ENCODE measurements at places on chromosomes 1 and 21.

- DNase-seq = no peak
Observed at GRCh38 chr1:24769656-24770651, 24.7 kb downstream of the CLIC4 start.

DNA sequence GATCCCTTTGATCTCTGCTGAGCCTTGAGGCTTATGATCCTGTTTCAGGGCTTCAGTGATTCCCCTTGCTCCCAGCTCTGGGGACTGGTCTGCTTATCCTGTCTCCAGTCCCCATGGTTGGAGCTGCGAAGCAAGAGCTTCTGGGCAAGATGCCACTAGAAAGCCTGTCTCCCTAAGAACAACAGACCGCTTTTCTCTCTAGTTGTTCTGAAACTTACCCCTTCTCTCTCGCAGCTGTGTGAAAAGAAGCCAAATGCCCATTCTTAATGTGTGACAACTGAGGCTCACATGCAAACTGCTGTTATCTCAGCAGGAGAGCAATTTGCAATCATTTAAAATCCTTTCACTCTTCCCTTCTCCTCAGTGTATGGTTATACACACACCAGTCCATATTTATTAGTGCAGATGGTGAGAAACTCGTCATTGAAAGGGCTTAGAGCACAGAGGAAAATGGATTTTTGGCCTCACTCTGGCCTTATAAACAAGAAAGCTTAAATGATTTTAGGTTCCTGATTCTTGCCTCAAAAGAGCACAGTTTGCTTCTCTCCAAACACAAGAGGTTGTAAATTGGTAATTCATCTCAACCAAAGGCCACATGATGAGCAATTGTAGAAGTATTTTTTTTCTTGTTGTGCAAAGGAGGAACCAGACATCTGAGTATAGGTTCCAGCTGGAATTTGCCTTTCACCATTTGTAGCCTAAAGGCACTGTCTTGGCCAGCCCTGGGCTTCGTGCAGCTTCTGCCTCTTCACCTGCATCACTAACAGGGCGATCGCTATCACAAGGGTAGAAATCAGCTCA lies 179.2 kb upstream of the LMO4 start:
- DNase-seq = no peak

DNA sequence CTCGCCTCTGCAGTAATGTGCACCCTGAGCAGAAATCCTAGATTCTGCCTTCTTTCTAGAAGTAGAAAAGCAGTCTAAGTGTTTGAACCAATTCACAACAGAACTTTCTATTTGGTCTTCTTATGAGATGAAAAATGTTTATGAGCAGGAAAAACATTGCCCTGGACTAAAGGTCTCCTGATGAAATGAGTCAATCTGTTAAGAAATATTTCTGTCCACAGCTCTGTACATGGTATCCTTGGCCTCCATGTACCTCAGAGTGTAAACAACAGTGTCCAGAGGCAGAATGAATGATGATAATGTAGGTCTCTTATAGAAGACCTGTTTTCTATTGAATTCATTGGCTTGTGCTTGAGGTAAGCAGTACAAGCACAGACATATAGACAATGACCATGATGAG lies 6.2 kb upstream of the APCS start:
- DNase-seq = no peak

DNA sequence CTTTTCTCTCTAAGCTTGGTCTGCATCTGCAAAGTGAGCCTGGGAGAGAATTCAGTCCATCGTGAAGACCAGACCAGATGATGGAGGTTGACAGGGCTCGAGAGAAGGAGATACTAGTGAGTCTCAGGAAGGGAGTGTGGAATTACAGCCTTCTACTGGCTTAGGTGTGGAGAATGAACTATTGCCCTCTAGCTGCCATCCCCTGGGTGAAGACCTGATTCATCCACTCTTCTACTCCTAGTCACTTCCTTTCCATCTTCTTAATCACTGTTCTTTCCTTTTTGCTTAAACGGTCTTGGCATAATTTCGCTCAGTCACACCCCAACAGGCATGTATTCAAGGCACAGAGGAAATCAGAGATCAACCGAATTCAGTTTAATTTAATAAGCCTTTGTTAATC lies 34.0 kb upstream of the HSD17B7 start:
- DNase-seq = no peak

GRCh38 chr1:22781483-22781882 lies 70.8 kb downstream of the EPHB2 start:
- DNase-seq = no peak

DNA sequence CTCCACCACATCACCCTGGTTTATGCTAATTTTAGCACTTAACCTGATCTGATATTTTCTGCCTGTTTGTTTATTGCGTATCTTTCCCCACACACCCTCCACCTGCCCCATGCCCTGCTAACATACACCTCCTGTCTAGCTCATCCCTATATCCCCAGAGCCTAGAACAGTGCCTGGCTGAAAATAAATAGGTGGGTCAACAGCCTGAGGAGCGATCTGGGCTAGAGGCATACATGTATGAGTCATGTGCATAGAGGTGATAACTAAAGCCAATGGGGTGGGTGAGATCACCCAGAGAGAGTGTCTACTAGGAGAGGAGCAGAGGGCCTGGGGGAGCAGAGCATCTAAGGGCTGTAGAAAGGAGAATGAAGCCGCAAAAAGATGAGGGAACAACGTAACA lies 2.7 kb downstream of the HTR1D start:
- DNase-seq = no peak

- DNase-seq = no peak
Observed at GRCh38 chr1:152442765-152443164, 28.7 kb upstream of the CRNN start.

DNA sequence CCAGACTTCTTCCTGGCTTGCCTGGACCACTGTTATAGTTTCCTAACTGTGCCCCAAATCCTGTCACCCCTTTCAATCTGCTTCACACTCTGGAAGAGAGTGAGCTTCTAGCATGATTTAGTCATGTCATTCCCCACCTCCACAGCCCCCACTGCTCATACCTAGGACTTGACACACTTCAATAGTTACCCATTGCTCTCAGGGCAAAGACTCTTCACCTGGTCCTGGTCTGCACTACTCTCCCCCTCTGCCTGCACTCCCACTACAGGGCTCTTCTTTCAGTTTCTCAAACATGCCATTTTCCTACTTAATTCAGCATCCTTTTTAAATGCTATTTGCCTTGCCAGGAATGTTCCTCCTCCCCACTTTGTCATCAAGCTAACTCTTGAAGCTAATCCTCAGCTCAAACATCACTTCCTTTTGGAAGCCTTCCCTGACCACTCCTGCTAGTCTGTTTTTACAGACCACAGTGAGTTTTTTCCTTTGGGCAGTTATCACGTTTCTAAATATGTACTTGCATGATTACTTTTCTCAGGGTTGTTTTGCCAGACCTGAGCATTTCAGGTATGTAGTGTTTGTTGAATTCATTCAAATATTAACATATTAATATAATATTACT lies 24.7 kb downstream of the CYP2J2 start:
- DNase-seq = no peak

DNA sequence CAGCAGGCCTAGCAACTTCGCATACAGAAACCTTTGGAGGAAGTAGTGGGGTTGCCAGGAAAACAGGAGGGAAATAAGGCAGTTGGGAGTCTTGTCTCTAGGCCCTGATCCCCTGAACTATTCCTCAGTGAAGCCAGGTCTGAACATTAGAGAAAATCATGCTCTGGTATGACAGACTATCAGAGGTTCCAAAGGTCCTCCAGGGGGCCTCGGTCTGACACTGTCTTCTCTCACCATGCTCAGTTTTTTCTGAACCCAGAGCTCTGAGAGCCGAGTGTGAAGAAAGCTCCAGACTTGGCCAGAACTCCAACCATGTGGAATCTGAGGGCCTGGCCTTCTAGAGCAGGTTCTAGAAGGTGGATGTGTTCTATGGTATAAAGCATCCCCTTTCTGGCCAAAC lies 4.0 kb downstream of the TOMM40L start:
- DNase-seq = no peak

DNA sequence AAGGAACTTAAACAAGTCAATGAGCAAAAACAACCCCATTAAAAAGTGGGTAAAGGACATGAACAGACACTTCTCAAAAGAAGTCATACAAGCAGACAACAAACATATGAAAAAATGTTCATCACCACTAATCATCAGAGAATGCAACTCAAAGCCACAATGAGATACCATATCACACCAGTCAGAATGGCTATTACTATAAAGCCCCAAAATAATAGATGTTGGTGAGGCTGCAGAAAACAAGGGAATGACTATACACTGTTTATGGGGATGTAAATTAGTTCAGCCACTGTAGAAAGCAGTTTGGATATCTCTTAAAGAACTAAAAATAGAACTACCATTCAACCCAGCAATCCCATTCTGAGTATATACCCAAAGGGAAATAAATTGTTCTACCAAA lies 51.2 kb downstream of the MRPL39 start:
- DNase-seq = no peak

GRCh38 chr1:204358605-204359004 lies 1.1 kb downstream of the PLEKHA6 start:
- DNase-seq = no peak

DNA sequence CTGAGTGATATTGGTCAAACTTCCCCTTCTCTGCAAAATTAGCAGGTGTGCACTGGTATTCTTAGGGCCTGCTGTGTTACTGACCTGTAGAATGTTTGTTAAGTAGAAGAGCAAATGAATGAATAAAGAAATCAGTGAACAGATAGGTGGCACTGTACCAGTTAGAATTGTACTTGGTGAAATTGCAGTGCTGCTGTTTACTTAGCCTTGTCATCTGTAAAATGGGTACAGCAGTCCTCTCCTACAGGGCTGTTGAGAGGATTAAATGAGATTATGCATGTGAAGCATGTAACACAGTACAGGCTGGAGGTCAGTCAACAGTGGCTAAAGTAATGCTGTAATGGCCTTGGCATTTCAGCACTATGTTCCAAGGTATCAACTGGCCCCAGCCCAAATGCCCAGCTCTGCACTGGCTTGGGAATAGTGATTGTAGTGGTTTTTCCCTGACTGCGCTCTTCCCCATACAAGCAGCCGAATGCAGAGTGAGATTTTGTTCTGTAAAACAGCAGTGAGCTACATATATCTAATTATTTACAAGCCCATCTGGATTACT lies 10.5 kb downstream of the VANGL1 start:
- DNase-seq = no peak
